ENCODE measurements at places on chromosomes 2 and 18.

- DNase-seq, result no peak
Observed at GRCh38 chr2:125935559-125935958, 720.4 kb upstream of the GYPC start.

DNA sequence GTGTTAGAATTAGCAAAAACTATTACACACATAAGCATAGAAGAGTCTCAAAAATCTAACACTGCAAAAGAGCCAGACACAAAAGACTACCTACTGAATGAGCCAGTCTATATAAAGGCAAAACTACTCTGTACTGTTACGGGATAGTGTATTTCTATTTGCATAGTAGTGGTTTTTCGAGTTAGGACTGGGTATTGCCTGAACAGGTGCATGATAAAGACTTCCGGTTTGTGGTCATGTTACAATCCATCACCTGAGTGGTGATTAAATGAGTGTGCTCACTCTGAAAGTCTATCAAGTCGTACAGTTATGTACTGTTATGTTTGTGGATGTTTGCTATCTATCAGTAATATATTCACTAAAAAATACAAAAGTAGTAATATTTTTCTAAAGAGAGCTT, 523.3 kb upstream of the SYT4 start:
- no peak for DNase-seq

- DNase-seq, result no peak
Observed at GRCh38 chr2:184004289-184004947, 593.9 kb upstream of the ZNF804A start.

GRCh38 chr18:51323961-51324360, 126.5 kb upstream of the MEX3C start:
- DNase-seq, result no peak

DNA sequence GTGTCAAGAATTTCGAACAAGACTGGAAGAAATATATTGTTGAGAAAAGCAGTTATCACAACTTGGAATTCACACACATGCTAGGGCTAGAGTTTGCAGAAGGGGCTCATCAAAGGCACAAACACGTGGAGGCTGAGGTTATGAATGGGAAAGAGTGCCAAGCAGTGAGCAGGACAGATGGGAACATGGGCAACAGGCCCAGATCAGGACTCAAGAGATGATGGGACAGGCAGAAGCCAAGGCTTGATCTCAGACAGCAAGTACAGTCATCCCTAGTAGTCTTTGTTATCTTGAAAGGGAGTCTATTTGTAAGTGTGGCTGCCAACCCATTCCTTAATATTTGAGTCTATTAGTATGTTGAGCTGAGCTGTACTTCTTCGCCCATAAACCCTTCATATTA, 22.2 kb upstream of the EPC2 start:
- no peak for DNase-seq

GRCh38 chr18:34932363-34932762, 108.8 kb upstream of the MAPRE2 start:
- DNase-seq, result no peak

DNA sequence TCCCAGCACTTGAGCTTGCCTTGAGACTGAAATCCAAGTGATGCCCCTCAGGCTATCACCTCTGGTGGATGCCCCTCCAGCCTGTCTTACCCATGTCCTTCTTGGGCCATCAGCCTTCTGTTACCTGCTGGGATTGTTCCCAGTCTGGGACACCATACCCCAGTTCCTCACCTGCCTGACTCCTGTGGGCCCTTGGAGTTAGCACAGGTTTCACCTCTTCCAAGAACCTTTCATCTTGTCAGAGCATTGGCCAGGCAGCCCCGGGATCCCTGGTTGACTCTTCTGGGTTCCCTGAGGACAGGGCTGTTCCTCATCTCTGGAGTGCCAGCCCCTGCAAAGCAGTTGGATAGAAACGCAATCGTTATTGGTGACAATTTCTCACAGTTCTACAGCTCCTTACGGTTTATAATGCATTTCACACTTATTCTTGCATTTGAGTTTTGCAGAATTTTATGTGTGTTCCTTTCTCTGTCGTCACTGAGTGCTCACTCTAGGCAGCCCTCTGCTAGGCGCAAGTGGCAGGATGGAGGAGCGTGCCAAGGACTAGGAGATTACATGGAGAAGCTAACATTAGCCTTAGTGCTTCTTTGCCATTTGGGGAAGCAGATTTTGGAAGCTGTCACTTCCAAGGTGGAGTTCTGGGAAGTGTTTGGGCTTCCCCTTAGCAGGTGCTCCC, 139.7 kb downstream of the DDX1 start:
- DNase-seq, result no peak

Measured in stimulated activated CD4-positive, alpha-beta T cell treated with anti-CD3 and anti-CD28 coated beads, Interleukin-1b, Interleukin-23, amount 100 ng/mL, for 24 hours (primary cell).